LNCaP clone FGC (cell line): ENCODE measurements at places on chromosomes 4 and X.

DNA sequence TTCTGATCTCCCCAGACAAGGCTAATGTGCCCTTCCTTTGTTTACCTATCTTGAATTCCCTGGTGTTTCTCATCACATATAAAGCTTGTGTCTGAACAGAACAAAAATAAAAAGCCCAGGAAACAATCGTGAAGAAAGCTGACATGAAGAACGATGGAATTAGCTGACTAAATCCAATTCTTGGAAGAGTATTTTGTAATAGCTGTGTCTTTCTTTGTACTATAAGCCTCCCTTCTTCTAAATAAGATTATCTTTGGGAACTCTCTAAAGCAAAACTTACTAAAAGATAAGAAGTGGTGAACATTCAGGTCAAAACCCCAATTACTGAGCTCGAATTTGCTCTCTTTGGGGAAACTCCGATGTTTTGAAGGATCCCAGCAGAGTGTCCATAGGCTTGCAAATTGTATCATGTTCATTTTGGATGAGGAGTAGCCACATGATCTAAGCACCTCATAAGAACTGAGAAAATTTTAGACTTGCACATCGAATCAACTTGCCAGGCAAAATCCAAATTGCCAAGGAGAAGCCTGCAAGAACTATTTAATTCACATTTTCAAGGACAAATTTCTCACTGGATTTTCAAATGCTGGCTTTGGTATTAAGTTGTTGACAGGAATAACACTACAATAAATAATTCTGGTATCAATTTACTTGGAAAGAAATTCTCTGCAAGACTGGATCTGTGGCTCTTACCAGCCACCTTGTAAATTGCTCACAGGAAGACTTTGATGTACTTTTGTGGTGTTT is 106.2 kb downstream of the LNX1 start:
- DNase-seq: no peak

DNA sequence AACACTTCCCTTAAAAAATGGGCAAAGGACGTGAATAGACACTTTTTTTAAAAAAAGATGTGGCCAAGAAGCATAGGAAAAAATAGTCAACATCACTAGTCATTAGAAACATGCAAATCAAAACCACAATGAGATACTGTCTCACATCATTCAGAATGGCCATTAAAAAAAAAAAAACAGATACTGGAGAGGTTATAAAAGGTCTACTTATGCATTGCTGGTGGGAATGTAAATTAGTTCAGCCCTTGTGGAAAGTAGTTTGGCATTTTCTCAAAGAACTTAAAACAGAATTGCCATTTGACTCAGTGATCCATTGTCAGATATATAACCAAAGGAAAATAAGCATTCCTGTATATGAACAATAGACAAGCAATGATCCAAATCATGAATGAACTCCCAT is 352.8 kb upstream of the EPHA5 start:
- DNase-seq: no peak

- DNase-seq: no peak
These were observed 1324.2 kb downstream of the RPA4 start for GRCh38 chrX:98207947-98208346.

DNA sequence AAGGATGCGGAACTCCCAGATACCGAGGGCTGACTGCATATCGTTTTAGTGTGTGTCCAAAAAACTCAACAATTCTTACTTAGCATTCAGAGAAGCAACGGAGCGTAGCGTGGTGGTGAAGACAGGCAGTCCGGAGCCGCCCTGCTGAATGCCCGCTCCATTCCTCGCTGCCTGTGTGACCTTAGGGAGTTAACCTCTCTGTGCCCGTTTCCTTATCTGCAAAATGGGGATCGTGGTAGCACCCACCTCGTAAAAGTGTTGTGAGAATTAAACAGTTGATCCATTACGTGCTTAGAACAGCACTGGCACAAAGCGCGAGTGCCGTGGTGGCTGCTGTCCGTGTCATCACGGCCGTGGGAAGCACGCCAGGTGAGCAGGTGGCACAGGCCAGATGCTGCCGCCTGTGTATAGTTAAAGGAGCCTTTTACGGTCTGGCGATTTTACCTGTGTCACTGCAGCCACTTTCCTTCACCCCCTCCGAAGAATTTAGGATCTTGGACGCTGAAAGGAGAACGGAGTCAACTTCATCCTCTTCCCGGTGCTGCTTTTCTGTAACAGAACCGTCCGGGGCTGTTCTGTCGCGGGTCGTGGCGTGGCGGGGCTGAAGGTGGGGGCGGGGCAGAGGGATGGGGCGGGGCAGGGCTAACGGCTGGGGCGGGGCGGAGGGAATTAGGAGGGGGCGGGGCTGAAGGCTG is 885 bp downstream of the CCDC110 start:
- DNase-seq: peak; percentile 62

GRCh38 chr4:118557298-118557851 is 127.8 kb upstream of the METTL14 start:
- peak; percentile 54 for DNase-seq

DNA sequence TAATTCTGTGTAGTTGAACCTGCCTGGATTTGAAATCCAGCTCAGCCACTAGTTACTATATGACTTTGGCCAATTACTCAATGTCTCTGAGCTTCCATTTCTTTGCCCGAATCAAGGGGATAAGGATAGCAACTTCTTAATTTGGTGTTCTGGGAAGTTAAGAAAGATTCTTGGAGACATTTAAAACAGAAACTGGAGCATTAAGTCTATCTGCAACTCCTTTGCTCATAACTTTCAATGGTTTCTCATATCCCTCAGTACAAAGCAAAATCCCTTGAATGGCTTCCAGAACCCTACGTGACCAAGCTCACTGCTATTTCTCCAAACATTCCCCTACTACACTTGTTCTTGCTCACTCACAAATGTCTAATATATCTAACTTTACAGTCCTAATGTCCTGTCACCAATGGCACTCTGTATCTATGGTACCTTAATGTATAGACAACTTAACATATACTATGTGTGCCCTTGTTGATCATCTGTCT is 849.1 kb upstream of the SLIT2 start:
- no peak for DNase-seq

DNA sequence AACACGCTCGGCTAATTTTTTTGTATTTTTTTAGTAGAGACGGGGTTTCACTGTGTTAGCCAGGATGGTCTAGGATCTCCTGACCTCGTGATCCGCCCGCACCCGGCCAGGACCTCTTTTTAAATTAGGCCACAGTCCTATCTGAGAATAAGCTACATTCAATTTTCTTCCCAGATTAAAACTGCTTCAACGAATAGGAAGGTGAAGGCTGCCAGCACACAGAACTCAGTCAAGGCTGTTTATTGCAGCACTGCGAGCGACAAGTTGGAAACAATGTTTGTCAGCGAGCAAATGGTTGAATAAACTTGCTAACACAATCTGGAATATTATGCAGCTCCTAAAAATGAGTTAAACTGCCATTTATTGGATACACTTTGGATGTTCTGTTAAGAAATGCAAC is 1.9 kb downstream of the GRPEL1 start:
- no peak for DNase-seq

- DNase-seq: peak; percentile 81
These were observed 2.7 kb downstream of the ABCD1 start for GRCh38 chrX:153727123-153727931.

DNA sequence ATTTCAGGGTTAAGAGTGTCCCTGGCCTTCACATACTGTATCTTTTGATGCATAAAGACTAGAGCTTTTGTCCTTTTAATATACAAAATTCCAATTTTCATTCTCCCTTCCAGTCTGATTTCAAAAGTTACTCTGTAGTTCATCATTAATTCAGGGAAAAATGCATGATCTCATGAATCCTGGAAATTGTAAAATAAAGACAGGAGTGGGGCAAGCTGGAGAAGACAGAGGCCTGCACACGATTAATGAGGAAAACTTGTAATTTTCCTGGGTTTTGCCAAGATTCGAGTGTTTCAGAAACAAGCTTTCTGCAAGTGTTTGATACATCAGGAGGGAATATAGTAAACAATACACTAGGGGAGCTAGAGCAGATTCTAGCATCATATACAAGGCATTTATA is 947.9 kb downstream of the FAT4 start:
- DNase-seq: no peak
